ENCODE measurements at places on chromosomes 4 and X.

GRCh38 chrX:8675006-8675630 lies 56.8 kb downstream of the ANOS1 start:
- no peak for DNase-seq

GRCh38 chr4:53905941-53906377 lies 158.4 kb downstream of the CHIC2 start:
- peak; percentile 50 for DNase-seq

- DNase-seq, result no peak
These were observed 842.1 kb downstream of the FSTL5 start for GRCh38 chr4:161321706-161322105.

- no peak for DNase-seq
These were observed 270.6 kb downstream of the ADGRA3 start for GRCh38 chr4:22245294-22245693.

- no peak for DNase-seq
These were observed 772.9 kb upstream of the TENM3 start for GRCh38 chr4:181470306-181470705.

DNA sequence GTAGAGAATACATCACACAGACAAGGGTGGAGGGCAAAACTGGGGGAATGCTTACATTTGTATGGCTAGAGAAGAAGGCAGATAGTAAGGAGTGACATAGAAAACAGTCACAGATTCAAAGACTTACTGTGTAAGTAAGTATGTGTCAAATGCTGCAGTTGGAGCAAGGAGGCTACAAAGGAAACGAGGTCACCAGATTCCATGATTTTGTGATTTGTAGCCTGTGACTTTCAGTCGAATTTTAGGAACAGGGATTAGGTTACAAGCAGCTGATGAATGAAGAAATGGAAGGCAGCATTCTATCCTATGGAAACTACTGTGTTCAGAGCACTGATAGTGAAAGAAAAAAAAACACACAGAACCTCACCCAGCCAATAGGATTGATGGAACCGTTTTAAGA lies 407.9 kb downstream of the IL15 start:
- no peak for DNase-seq

All from ovary (tissue), 10 donors.